AG09319 (cell line): ENCODE measurements at places on chromosomes 1 and 21.
A peak's percentile ranks its signal among the peaks of the same experiment; 100 is the strongest.

GRCh38 chr21:31347435-31348032 lies 3.5 kb upstream of the TIAM1 start:
- DNase-seq: no peak

DNA sequence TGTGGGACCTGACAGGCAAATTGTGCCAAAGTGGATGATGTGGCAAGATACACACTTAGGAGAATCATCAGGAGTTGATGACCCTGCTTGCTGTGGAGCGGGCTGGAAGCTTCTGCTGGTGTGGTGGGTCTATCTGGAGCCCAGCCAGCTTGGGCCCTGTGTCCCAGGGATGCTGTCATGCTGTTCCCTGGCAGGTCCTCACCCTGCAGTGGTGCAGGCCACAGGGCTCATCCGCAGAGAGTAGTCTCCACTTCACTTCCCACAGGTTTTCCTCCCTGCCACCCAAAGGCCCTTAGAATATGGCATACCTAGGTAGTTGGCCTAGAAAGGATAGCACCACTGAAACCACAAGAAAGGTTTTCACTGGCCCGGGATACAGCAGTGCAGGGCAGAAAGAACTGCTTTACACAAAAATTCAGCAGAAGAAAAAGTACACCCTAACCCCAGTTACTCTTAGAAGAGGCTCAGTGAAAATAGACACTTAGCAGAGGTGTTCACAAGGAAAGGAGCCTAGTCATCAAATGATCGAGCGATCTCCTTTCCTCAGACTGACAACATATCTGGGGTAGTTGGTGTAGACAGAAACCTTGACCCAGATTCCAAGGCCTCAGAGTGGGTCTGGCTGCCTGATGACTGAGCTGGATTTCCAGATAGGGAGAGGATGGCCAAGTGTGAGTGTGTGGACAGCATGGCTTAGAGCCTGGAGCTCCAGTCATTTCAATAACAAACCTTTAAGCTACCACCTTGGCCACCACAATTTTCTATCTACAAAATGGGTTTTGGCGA lies 1.3 kb upstream of the C1orf226 start:
- no peak for DNase-seq

DNA sequence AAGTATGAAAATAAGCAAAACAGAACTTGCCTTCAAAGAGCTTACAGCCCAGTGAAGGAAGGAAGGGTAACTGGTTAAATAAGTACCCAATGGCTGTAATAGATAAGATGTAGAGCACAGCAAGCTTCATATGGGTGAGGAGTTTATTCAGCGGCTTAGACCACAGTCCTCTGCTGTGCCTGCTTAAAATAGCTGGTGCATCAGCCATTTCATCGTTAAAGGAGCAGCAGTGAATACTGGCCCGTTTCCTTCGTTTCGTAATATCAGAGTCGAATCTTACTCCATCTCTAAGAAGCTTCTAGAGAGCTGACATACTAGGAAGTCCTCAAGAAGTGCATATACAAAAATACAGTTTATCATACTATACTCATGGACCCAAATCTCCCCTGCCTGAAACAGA lies 286.5 kb downstream of the NFIA start:
- DNase-seq: no peak

GRCh38 chr1:176853503-176853902 lies 311.0 kb downstream of the ASTN1 start:
- no peak for DNase-seq

GRCh38 chr1:29499104-29499650 lies 262.9 kb downstream of the PTPRU start:
- no peak for DNase-seq

GRCh38 chr1:85275701-85276214 lies 674 bp downstream of the BCL10 start:
- DNase-seq: no peak

GRCh38 chr1:117611894-117612483 lies 6.1 kb downstream of the TENT5C start:
- no peak for DNase-seq

- peak; percentile 43 for DNase-seq
These were observed 2.2 kb downstream of the NUAK2 start for GRCh38 chr1:205319081-205320018.

DNA sequence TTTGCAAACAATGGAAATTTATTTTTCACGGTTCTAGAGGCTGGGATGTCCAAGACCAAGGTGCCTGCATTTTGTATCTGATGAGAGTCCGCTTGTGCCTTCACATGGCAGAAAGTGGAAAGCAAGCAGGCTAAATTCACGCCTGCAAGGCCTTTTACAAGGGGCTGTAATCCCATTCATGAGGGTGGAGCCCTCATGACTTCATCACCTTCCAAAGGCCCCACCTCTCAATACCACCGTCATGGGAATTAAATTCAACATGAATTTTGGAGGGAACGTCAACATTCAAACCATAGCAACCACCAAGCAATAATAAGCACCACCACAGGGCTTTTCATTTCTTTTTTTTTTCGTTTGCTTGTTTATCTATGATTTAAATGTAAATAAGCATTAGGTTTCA lies 115.3 kb downstream of the C1orf21 start:
- DNase-seq: no peak

GRCh38 chr1:225763716-225764548 lies 13.7 kb upstream of the SRP9 start:
- no peak for DNase-seq

- DNase-seq: no peak
These were observed 1388.1 kb downstream of the AMY1C start for GRCh38 chr1:105137543-105138457.

- DNase-seq: no peak
These were observed 42.9 kb upstream of the ID3 start for GRCh38 chr1:23601968-23602876.

GRCh38 chr1:11458811-11459275 lies 20.1 kb upstream of the DISP3 start:
- no peak for DNase-seq

- no peak for DNase-seq
These were observed 17.4 kb downstream of the TIAM1 start for GRCh38 chr21:31326522-31327242.

- DNase-seq: no peak
These were observed 75.3 kb upstream of the RALGPS2 start for GRCh38 chr1:178649582-178650350.

GRCh38 chr21:46517361-46517760 lies 58.7 kb downstream of the DIP2A start:
- DNase-seq: no peak

GRCh38 chr21:29376556-29376955 lies 77.8 kb downstream of the BACH1 start:
- DNase-seq: no peak

GRCh38 chr1:218742467-218743262 lies 397.5 kb downstream of the TGFB2 start:
- no peak for DNase-seq
